ENCODE measurements at places on chromosomes 1 and 21.

DNA sequence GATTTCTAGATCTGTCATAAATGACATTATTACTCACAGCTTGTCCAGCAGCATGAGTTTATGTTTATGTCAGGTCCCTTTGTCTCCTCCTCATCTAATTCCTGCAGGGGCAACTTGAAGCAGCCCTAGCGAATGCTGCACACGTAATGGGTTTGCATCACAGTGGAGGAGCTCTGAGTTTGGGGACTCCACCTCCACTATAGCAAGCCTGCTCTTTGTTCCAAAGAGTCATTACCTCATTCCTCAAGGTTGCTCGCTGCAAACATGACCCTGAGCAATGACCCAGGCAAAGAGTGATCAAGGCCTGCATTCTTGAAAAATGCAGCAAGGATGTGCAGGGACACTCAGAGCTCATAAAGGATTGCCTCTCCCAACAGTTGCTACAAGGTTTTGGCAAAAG lies 261.9 kb downstream of the HHIPL2 start:
- no peak for DNase-seq

DNA sequence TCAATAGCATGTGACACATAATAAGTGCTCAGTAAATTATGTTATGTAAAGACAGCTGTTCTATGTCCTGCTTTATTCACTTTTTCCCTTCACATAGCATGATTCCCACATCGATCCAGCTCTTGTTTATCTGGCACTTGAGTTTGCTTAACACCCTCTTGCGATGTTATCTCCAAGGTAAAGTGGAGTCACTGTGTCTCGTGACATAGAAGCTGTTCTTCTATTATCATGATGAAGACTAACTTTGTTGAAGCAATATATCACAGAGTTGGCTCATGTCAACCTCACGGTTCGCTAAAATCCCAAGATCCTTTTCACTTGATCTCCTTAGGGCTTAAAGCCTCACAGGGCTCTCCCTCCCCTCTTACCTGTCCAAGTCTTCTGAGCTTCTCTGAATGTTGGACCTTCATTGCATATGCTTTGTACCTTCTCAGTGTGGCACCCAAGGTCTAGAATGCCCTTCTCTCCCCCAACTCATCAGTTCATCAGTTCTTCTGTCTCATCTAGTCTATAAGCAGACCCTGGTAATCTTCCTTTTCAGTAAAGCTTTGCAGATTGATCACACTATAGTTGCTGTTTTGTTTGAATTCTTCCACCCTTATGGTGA lies 38.0 kb downstream of the PLXNA2 start:
- no peak for DNase-seq

DNA sequence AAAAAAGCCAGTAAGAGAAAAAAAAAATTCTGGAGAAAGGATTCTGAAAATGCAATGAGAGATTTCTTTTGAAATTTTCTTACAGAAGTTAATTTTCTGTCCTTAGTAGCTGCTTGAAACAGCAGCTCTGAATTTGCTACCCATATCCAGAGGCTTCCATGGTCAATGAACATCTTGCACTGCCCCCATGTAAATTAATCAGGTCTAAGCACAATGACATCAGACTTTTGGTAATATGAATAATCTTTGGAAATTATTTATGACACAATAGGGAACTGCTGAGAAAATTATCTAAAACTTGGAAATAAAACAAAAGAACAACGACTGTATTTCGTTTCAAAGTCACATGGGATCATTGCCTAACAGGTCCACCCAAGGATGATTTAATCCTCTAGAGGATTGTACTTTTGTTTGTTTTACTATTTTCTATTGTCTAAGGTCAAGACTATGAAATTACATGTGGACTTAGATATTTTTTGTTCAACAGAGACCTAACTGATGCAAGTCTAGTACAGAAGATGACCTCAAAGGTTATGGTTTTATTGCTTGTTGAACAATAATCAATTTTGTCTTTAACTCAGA lies 312.1 kb downstream of the BACH1 start:
- no peak for DNase-seq

DNA sequence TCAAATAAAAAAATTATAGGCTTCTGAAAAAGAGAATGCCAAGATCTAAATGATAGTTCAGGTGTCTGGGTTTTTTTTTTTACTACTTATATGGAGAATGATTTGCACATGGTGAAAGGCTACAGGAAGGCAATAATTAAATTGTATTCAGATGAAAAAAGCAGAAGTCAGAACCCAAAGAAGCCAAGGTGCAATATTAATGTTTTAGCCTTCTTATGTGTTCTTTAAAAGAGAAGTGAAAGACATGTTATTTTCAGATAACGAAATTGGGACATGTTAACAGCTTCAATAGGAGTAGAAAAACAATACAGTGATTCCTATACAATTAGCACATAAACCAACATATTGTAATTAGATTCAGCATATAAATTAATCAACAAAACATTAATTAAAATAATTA lies 452.9 kb upstream of the PRMT6 start:
- DNase-seq, result no peak

DNA sequence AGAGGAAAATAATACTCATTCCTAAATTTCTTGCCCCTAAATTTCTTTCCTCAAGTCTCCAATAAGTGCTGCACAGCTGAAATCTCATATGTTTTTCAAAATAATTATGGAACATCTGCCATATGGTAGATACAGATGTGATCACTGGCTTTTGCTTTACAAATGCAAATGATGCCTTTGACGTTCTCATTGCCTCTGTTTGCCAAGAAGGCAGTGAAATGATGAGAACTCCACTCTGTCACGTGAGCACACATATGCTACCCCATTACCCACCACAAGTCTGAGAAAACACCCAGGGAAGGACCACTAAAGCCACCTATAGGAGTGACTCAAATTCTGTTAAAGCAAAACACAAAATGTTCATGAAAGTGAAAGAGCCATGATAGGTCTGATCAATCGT lies 43.9 kb downstream of the DSCAM start:
- no peak for DNase-seq
